Foreskin melanocyte (primary cell): ENCODE measurements at places on chromosomes 16 and 17.
A peak's percentile ranks its signal among the peaks of the same experiment; 100 is the strongest.

DNA sequence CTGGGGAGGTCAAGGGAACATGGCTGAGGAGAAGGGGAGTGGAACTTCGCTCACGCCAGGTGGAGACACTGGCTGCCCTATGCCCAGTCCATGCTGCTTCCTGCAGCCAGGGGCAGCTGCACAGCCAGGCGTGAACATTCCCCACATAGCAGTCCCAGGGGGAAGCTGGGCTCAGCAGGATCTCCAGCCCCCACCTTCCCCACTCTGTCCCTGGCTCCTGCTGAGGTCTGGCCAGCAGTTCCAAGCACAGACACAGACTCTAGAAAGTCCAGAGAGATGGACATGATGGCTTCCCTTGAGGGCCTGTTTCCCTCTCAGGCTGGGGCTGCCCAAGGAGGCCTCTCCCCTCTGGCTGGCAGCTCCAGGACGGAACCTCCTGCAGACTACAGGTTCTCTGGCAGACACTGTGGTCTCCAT is 9.3 kb downstream of the JUP start:
- no peak for DNase-seq

- no peak for DNase-seq
These were observed 9.0 kb upstream of the CDH3 start for GRCh38 chr16:68636064-68636560.

GRCh38 chr16:69012906-69013305 is 92.5 kb upstream of the HAS3 start:
- no peak for DNase-seq

- DNase-seq, result no peak
These were observed 102.1 kb upstream of the CHMP6 start for GRCh38 chr17:80889231-80890195.

- DNase-seq, result no peak
These were observed 44.1 kb downstream of the SRCIN1 start for GRCh38 chr17:38561416-38562214.

- DNase-seq, result no peak
These were observed 15.3 kb downstream of the ENGASE start for GRCh38 chr17:79089720-79090442.

DNA sequence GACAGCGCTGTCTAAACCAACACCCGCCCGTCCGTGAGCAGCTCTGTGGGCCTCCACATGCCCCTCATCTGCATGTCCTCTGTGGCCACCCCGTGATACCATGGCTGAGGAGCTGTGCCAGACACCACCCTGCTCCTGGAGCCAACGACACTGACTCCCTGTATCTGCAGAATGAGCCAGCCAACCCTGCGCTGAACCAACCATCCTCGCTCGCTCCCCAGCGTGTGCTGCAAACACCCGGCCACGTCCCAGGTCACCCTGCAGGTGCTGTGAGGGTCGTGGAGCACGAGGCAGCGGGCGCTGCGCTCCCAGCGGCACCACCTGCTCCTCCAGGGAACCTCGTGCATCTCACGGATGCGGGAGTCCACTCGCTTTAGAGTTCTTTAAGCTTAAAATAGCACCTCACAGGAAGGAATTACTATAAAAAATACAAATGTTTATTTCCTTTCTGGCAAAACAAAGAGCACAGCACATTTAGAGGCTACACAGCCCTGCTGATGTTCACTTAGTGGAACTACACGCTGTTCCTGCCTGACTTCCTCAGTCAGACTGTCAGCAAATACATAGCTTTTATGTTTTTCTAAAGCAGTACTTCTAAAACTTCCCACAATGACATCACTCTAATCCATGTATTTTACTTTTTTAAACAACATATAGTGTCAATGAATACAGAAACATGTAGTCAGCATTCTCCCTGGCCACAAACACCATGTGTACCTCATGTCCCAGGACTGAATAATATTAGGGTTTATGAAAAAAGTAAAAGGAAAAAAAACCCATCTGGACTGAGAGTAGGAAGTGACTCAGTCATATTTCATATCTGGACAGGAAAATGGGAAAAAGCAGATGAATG is 43.5 kb downstream of the MAP1LC3B start:
- DNase-seq, result peak; percentile 29

DNA sequence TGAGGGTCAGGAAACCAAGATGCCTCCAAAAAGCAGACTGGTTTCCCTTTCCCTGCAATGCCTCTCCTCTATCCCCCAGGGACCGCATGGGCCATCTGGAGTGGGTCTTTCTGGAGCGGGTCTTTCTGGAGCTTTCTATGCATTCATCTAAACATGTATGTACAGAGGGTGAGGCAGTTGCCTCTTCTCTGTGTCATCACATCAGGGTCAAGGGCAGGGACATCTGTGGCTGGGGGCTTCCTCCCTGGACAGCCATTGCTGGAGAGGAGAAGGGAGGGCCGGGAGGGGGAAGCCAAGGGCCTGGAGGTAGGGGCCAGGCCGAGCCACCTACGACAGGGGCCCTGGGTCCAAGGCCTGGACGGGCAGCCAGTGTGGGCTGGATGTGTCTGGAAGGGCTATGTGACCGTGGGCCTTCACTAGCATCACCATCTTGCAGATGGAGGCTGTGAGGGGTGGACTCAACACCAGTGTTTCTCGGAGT is 840 bp downstream of the ADCY7 start:
- no peak for DNase-seq

- DNase-seq, result no peak
These were observed 39.0 kb downstream of the CA4 start for GRCh38 chr17:60188759-60189158.

DNA sequence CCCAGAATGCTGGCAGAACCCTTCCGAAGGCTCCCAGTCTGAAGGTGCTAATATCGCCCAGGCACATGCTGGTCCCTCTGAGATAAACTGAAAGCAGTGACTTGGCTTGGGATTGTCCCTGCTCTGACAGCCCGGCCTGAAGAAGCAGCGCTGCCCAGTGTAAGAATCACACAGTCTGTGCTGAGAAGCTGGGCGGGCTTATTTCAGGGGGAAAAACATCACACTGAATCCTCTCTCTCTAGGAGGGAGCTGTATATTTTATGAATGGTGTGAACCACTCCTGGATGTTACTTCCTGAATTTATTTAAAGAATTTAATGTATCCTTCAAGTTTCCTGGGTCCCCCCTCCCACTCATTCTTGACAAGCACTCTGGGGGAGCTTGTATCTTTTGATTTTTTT is 36.3 kb downstream of the GAS7 start:
- DNase-seq, result no peak

DNA sequence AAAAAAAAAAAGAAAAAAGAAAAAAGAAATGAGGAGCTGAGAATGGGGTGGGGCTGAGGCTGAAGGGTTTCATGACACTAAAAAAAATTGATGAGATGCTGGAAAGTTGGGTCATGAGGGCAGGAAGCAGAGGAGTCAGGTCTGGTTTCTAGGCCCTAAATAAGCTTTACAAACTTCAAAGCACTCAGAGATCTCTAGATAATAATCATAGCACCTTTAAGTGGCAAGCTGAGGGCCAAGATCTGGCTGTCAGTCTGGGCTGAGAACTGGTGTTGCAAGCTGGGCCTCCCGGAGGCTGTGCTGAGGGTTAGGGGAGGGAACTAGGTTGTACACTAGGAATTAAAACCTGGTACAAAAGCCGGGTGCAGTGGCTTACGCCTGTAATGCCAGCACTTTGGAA is 6.4 kb downstream of the ZNF764 start:
- no peak for DNase-seq

DNA sequence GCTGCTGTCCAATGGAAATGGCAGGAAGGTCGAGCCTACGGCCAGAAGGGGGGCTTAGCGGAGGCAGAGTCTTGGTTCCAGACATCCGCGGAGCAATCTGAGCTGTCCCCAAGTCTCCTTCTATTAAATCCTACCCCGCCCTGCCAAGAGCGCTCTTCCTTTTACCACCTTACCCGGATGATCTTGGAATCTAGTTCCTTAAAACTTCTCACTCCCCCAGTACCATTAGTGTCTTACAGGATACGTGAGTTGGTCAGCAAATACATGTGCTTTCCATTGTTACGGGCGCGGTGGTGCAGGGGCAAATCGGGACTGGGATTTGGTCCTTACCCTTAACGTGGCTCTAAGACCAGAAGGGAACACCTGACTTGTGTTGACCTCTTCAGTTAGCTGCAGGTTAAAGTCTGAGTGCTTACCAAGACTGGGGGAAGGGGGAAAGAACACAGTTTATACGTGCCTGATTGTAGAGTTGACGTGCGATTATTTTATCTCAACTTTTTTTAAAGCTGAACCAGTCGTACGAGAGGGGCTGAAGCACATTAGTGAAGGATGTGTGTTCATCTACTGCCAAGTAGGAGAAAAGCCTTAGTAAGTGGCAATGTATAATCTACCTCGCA is 495 bp downstream of the TXNDC17 start:
- DNase-seq, result no peak

GRCh38 chr17:48592577-48592976 is 1.0 kb downstream of the HOXB5 start:
- no peak for DNase-seq

DNA sequence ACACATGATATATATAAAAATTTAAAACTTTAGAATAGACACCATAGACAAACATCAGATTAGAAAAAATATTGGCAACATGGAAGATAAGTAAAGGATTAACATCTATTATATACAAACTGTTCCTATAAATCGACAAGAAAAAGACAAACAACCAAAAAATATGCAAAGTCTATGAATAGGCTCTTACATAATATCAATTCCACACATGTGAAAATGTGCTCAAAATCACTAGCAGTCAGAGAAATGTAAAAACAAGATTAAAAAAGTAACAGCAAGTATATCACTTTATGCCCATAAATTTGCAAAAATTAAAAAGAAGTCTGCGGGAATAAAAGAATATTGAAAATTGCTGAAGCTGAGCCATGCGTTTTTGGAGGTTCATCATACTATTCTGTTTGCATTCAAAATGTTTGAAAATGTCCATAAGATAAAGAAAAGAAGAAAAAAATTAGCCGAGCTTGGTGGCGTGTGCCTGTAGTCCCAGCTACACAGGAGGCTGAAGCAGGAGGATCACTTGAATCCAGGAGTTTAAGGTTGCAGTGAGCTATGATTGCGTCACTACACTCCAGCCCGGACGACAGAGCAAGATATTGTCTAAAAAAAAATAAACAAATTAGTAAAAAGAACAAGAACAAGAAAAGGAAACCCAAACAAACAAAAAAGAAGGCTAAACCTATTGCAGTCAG is 11.2 kb upstream of the ERN2 start:
- DNase-seq, result no peak

GRCh38 chr17:4751932-4752331 is 12.2 kb upstream of the CXCL16 start:
- no peak for DNase-seq

GRCh38 chr17:17907469-17907868 is 64.7 kb downstream of the TOM1L2 start:
- no peak for DNase-seq

- no peak for DNase-seq
These were observed 2.2 kb upstream of the PLEKHH3 start for GRCh38 chr17:42678951-42679491.

- peak; percentile 56 for DNase-seq
These were observed 26.2 kb downstream of the ANKRD40 start for GRCh38 chr17:50681263-50682200.

DNA sequence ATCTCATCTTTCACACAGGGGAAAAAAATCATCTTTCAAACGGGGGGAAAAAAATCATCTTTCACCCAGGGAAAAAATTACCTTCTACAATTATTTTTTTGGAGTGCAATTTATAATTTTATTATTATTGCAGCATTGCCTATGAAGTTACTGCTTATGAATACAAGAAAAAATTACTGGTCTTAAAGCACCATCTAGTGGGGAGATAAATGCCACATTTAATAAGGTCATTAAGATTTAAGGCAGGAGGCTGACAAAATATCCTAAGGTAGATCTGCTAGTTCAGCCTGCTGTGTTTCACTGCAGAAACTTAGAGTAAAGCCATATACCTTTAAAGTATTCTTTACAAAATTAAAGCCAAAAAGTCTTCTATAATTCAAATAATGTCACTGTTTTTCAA is 13.7 kb downstream of the SHCBP1 start:
- DNase-seq, result peak; percentile 31

DNA sequence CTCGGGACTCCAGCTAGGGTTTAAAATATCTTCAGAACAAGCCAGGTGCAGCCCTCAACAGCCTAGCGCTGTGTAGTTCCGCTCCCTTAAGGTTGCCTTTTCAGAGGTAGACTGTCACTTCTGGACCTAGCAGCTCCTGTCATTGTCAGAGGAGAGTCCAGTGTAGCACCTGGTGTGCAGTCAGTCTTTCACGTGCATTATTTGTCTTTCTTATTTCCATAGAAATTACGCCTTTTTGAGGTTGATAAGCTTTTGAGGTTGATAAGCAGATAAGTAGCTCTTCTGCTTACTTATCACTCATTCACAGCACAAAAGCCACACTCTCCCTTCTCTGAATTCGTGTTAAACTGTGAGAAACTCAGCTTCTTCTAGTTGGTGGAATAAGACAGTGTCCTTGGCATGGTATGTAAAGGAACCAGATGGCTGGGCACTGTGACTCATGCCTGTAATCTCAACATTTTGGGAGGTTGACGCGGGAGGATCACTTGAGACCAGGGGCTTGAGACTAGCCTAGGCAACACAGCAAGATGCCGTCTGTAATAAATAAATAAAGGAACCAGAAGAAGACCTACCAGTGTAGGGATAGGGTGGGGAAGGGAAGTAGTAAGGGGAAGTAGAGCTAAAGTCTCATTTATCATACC is 10.2 kb downstream of the EEF2K start:
- DNase-seq, result no peak

DNA sequence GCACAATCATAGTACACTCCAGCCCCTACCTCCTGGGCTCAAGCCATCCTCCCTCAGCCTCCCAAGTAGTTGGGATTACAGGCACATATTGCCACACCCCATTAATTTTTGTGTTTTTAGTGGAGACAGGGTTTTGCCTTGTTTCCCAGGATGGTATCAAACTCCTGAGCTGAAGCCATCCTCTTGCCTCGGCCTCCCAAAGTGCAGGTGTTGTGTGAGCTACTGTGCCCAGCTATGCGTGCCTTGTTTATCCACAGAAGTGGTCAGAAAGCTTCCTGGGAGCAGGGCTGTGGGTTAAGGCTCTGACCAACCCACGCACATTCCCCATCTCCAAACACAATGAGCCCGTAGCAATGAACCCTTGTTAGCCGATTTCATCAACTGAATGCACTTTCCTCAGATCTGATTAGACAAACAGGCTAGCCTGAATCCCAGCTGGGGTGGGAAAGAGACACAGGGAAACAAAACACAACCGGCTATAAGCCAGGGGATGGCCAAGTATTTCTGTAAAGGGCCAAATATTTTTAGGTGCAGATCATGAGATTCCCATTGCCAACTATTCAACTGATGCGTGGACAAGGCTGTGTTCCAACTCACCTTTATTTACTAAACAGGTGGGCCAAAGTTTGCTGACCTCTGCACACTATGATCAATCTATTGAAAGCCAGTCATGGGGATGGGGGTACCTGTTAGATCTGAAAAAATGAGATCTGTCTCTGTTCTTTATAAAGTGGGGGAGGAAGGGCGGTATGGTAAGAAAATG is 193.6 kb downstream of the CPPED1 start:
- no peak for DNase-seq

GRCh38 chr16:87945351-87946042 is 5.7 kb upstream of the BANP start:
- DNase-seq, result no peak

- DNase-seq, result no peak
These were observed 242.7 kb downstream of the GSG1L start for GRCh38 chr16:27820646-27821345.
